ENCODE measurements at places on chromosomes 2 and 18.

DNA sequence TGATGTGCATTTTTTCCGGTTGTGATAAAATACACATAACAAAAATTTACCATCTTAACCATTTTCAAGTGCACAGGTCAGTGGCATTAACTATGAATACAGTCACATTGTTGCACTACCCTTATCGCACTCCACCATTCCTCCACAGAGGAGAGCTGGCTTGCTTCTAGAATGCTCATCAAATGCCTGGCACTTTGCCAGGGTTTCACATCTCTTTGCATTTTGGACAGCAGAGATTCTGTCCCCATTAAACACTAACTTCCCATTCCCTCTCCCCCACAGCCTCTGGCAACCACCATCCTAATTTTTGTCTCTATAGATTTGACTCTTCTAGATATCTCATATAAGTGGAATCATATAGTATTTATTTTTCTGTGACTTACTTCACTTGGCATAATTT, 165.0 kb downstream of the ASB1 start:
- no peak for DNase-seq

DNA sequence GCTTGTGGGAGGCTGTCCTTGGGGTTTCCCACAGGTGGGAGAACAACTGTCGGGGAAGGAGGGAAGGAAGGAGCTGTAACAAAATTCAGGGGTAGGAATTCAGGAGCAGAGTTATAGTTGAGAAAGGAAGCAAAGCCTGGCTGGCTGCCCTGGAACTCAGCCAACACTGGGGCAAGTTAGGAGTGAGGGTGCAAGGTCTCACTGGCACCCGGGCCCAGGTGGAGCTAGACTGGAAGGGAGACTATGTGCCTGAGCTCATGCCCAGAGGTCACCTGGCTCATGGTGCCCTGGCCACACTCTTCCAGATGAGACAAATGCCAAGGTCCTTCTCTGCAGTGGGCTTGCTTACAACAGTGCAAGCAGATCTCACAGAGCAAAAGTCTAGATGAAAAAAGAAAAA, 75.6 kb upstream of the ARHGAP28 start:
- no peak for DNase-seq

DNA sequence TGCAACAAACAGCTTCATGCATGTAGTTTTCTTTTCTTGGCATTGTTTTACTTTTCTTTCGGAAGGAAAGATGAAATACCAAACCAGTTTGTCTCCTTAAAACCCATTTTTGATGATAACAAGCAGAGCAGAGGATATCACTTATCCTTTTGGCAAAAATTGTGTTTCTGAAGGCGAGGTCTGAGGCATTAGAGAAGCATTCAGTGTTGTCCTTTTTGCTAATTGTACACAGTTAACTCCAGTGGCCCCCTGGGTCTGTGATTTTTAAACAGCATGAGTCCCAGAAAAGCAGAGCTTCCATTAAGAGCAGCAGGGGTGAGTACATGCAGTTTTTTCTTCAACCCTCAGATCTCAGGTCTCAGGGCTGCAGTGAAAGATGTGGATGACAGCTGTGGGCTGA, 41.3 kb downstream of the TTC39C start:
- DNase-seq, result no peak

- no peak for DNase-seq
These were observed 12.6 kb downstream of the CAPN10 start for GRCh38 chr2:240599141-240599583.

- no peak for DNase-seq
These were observed 62.6 kb upstream of the ST6GAL2 start for GRCh38 chr2:106948540-106948939.

- no peak for DNase-seq
These were observed 6.9 kb downstream of the UGT1A10 start for GRCh38 chr2:233643128-233643527.

DNA sequence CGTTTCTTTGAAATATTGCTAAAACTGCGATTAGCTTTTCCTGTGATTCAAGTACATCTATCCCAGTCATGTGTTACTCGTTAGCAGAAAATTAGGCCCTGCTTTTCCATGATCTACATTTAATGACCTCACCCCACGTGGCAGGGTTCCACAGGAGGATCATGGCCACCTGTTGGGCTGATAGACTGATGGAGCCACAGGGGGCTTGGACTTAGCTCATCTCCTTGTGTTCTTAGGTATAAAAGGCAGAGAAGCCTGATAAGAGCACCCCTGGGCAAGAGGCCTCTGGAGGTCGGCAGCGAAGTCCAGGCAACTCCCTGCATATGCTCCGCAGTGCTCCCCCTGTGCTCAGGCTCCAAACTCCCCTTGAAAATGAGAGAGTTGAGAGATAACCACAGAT, 12.9 kb downstream of the FZD7 start:
- no peak for DNase-seq

- no peak for DNase-seq
These were observed 39.2 kb downstream of the COL4A4 start for GRCh38 chr2:227124811-227125210.

Measured in stimulated activated CD8-positive, alpha-beta memory T cell treated with anti-CD3 and anti-CD28 coated beads, Interleukin-15, amount 100 ng/mL, for 4 hours (primary cell).